Right renal pelvis (tissue), 4 donors: ENCODE measurements at places on chromosomes 12 and 14.

DNA sequence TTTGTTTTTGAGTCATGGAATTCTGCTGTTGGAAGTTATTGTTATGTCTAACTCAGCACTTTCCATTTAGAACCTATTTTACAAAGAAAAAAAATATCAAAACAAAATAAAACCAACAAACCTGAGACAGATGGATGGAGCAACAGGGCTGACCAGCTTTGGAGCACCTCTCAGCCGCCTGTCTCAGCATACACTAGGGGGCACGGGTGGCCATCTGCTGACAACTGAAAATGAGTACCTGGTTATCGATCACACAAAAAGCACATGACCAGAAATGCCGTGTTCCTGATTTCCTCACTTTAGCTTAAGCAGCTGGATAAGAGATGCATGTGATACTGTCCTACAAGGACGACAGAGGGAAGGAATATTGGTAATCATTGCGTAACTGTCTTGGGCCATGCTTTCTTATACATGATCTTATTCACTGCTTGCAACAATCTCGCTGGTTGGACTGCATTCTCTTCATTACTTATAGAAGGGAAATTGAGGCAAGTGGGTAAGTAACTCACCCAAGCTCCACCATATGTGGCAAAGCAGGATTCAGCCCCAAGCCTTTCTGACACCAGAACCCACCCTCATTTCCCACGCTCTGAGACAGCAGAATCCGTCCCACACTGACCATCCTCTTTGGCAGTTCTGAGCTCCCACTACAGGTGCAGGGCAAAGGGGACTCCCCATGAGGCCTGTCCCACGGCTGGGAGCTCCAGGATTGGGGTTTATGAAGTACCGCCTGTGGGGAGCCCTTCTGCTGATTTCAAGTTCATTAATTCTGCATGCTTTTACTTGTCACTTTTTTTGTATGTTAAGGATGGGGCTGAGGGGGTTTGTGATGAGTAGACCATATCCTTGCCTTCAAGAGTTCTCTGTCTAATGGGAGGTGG is 43.5 kb downstream of the C14orf132 start:
- no peak for DNase-seq

GRCh38 chr12:26721800-26722199 is 111.2 kb downstream of the ITPR2 start:
- DNase-seq: no peak

GRCh38 chr12:122238861-122239260 is 13.0 kb upstream of the DIABLO start:
- no peak for DNase-seq

- DNase-seq: no peak
Observed at GRCh38 chr14:62736048-62737043, 308.9 kb downstream of the KCNH5 start.

DNA sequence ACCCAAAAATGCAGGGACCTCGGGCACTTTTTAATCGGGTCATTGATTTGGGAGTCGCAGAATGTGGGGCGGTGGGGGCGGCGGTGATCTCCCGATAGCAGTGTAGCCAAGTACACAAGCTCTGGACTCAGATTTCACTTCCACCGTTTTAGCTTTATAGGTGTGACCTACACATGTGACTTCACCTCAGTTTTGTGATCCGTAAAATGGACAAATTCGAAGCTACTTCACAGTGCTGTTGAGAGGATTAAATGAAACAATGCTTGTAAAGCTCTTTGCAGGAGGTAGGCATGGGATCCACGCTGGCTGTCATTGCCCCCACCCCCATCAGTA is 478 bp downstream of the RITA1 start:
- DNase-seq: no peak

- no peak for DNase-seq
Observed at GRCh38 chr12:3218228-3219171, 141.3 kb downstream of the TSPAN9 start.

DNA sequence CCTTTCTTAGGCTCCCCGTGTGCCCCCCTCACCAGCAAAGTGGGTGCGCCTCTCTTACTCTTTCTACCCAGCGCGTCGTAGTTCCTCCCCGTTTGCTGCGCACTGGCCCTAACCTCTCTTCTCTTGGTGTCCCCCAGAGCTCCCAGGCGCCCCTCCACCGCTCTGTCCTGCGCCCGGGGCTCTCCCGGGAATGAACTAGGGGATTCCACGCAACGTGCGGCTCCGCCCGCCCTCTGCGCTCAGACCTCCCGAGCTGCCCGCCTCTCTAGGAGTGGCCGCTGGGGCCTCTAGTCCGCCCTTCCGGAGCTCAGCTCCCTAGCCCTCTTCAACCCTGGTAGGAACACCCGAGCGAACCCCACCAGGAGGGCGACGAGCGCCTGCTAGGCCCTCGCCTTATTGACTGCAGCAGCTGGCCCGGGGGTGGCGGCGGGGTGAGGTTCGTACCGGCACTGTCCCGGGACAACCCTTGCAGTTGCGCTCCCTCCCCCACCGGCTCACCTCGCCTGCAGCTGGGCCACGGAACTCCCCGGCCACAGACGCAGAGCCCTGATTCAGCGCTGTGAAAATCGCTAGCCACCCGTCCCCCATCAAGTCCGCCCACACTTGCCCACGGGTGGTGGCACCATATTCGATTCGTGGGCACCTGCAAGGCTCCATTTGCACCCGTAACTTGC is 1.3 kb downstream of the TMEM233 start:
- DNase-seq: no peak

GRCh38 chr14:70472253-70473159 is 20.5 kb downstream of the ADAM21 start:
- no peak for DNase-seq

DNA sequence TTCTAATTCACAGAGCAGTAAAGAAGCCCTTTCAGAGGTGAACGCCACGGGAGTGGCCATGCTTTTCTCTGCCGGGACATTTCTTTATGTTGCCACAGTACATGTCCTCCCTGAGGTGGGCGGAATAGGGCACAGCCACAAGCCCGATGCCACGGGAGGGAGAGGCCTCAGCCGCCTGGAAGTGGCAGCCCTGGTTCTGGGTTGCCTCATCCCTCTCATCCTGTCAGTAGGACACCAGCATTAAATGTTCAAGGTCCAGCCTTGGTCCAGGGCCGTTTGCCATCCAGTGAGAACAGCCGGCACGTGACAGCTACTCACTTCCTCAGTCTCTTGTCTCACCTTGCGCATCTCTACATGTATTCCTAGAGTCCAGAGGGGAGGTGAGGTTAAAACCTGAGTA is 26.2 kb upstream of the PLEKHD1 start:
- DNase-seq: no peak

DNA sequence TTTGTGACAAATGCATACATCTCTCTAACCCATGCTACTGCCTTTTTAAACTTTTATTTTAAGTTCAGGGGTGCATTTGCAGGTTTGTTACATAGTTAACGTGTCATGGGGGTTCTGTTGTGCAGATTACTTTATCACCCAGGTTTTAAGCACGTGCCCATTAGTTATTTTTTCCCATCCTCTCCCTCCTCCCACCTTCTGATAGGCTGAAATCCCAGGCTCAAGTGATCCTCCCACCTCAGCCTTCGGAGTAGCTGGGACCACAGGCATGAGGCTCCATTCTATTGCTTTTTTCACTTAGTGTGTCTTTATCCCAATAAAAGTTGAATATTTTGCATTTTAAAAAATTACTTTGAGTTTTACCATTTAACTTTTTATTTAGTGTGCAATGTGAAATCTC is 68.9 kb downstream of the BAZ1A start:
- no peak for DNase-seq

- no peak for DNase-seq
Observed at GRCh38 chr12:54858562-54858961, 4.2 kb downstream of the MUCL1 start.

DNA sequence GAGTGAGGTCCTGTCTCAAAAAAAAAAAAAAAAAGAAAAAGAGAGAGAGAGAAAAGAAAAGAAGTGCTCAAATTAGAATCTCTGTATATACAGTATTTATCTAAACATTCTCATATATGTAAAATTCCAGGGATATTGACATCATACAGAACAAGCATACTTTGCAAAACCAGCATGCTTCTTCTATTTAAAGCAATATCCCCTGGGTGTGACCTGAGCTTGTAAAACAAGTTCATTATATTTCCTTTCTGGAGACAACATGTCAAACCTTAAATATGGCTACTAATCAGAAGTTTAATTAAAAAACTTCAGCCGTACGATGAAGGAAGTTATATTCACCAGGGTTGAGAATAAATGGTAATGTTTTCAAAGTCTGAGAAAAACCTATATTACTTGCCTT is 175.8 kb upstream of the HMGA2 start:
- DNase-seq: no peak

GRCh38 chr12:3041558-3042164 is 35.5 kb upstream of the TSPAN9 start:
- no peak for DNase-seq

DNA sequence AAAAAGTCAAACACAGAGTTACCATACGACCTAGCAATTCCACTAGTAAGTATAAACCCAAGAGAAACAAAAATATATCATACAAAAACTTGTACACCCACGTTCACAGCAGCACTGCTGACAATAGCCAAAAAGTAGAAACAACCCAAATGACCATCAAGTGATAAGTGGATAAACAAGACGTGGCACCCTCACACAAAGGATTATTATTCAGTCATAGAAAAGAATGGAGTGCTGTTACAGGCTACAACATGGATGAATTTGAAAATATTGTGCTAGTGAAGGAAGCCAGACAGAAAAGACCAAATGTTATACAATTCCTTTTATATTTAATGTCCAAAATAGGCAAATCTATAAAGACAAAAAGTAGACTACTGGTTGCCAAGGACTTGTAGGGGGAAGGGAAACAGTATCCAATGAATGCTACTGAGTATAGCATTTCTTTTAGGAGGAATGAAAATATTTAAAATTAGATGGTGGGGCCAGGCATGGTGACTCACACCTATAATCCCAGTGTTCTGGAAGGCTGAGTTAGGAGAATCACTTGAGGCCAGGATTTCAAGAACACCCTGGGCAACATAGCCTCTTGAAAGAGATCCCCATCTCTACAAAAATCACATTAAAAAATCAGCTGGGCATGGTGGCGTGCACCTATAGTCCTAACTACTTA is 41.9 kb downstream of the SPTLC2 start:
- no peak for DNase-seq

DNA sequence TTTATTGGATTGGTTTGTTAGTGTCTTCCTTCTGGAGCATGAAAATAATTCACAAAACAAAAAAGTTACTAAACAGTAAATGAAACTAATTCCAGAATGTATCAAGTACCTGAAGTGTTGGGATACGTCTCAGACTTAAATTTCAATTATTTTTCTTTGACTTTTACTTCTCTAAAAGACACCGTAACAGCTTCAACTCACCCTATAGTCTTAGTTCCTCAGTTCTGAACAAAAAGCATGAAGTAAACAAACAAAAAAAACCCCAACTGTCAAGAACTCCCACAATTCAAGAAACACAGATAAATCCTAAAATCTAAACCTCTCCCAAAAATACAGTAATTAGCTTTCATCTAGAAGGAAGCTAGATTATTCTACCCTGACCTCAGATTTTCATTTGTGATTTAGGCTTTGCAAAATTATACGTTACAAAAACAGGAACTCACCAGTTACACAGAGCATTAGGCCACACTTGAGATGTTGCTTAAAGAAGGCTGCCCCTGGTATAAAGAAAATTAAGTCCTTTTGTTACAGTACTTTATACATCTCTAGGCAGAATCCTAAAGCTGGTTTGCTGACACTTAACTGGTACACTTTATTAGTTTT is 10.2 kb downstream of the HEATR5A start:
- no peak for DNase-seq

DNA sequence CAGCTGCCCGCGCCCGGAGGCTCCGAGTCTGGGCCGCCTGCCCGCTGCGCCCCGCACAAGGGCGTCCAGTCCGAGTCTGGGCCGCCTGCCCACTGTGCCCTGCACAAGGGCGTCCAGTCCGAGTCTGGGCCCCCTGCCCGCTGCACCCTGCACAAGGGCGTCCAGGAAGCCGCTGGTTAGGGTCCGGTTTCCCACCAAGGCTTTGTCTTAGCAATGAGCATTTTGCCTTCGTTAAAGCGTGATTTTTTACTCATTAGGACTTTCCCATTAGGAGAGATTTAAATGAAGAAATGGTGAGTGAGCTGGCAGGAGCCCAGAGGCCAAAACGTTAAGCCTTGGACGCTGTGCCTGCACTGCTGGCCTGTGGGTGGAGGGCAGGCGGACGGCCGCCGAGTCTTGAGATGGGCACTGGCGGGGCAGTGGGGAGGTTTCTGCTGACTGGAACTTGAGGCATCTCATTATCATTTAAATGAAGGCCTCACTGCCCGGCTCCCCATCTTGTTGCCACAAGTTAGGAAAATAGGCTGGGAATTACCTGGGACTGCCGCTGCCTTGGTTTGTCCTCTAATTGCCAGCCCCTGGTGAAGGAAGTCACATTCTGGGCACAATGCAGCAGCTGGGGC is 36.0 kb downstream of the FBRSL1 start:
- no peak for DNase-seq

DNA sequence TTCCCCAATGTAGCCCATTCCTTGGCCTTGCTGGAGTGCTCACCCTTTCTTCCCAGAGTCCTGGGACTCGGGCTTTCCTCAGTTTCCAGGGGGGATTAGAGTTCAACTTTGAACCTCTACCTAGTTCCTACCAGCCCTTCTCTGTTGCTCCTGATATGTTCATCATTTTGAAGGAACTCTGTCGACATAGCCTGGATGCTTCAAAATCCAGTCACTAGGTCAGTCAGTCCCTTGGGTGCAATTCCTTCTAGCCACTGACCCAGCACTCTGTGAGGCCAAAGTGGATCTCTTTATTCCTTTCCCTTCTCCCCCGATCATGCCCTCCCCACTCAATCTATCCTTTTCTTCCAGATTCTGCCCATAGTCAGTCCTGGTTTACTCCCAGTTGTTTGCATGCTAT is 72.3 kb upstream of the TMCC3 start:
- DNase-seq: no peak

DNA sequence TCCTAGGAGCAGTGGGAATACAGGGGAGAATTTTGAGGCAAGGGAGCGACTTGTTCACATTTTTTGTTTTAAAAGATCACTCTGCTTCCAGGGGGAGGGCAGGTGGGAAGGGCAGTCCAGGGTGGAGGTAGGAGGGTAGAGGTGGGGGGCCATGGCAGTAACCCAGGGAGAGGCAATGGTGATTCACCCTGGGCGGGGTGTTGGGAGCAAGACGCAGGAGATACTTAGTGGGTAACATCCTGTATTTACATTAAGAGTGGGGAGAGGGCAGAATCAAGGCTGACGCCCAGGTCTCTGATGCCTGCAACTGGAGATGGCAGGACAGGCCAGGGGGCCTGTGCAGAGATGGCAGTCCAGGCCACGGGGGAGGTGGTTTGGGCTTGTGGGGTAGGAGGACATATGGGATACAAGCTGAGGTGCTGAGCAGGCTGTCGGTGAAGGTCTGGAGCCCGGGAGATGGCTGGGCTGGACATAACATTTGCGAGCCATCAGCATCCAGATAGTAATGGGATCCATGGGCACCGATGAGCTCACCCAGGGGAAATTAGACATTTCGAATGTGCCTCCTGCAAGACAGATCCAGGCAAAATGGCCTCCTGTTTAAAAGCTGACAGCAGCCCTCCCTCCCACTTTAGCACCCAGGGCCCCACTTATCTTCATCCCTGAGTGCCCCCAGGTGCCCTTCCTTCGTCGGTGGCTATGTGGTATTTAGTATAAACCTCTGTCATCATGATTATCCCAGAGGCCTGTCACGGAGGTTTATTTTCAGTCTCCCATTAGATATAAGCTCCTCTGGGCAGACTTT is 9.3 kb downstream of the EML1 start:
- DNase-seq: no peak

- no peak for DNase-seq
Observed at GRCh38 chr12:2992724-2993123, 33.5 kb downstream of the TEAD4 start.

- no peak for DNase-seq
Observed at GRCh38 chr14:70237710-70238109, 49.0 kb upstream of the SLC8A3 start.

- no peak for DNase-seq
Observed at GRCh38 chr12:56299308-56299852, 750 bp downstream of the CS start.

GRCh38 chr12:25051656-25052195 is 102.8 kb upstream of the BCAT1 start:
- no peak for DNase-seq
